ENCODE measurements at places on chromosomes 1 and 21.

DNA sequence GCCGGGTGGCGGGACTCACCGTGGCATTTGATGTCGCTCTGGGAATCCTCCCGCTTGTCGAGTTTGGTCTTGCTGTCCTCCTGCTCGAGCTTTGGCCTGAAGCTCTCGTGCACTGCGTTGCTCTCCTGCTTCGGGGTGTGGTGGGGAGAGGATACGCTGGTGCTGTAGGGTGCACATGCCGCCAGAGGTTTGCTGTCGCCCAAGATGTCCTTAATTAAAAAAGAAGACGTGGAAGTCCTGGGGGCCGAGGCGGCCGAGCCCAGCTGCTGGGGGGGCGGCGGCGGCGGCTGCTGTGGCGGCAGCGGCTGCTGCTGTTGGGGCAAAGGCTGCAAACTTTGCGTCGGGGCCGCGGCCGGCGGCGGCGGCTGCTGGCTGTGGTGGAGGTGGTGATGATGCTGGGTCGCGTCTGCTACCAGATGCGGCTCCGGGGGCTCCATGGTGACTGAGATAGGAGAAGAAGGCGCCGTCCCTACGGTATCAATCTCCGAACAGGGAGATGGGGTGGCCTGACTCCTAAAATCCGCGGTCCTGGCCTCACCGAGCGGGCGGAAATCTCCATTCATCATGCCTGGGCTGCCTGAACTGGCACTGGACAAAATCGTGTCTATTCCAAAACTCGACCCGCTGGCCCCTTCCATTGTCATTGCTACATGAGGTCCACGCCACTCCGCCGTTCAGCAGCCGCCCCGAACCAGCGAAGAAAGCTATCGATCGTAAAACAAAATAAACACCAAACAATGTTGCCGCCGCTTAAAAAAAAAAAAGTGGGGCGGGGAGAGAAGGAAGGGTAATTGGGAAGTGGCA lies at the start of gene BARHL2:
TSS of gene BARHL2 (minus strand) at position 751 of the 804 bp plus-strand sequence. CDS start at position 644, 107 bp downstream.
- DNase-seq: no peak

GRCh38 chr1:184388319-184388889 lies 1.6 kb downstream of the C1orf21 start:
- no peak for DNase-seq

GRCh38 chr21:28704746-28705145 lies 287.9 kb downstream of the LTN1 start:
- no peak for DNase-seq

- DNase-seq: no peak
Measured at GRCh38 chr1:18786149-18786548, 73.3 kb downstream of the TAS1R2 start.

- DNase-seq: no peak
Measured at GRCh38 chr1:18556364-18556763, 74.3 kb upstream of the PAX7 start.

DNA sequence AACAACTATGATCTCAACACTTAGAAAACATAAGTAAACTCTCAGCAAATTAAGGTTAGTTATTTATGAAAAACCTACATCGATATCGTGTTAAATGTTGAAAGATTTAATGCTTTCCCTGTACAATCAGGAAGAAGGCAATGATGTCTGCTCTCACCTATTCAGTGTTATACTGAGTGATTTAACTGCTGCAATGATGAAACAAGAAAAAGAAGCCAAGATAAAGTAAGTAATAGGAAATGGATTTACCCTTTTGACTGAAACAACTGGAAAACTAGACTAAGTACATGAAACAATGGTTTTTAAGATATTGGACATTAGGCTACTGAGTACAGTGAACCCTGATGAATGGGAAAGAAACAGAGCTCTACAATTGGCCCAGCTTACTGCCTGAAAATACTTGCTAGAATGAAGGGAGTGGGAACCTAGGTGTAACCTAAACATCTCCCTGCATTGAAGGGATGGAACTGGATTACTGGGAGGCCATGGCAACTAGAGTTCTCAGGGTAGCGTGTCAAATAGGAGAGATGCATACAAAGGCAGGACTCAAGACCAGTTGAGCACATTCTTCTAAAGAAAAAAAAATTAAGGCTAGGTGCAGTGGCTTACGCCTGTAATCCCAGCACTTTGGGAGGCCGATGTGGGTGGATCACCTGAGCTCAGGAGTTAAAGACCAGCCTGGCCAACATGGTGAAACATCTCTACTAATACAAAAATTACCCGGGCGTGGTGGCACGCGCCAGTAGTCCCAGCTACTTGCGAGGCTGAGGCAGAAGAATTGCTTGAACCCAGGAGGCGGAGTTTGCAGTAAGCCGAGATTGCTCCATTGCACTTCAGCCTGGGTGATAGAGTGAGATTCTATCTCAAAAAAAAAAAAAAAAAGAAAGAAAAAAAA lies 37.3 kb downstream of the SNRPE start:
- DNase-seq: no peak

GRCh38 chr1:241090798-241091197 lies 266.2 kb downstream of the RGS7 start:
- DNase-seq: no peak

GRCh38 chr1:100988121-100988520 lies 37.5 kb downstream of the DPH5 start:
- no peak for DNase-seq

GRCh38 chr1:217188280-217189237 lies 442.3 kb downstream of the GPATCH2 start:
- no peak for DNase-seq

DNA sequence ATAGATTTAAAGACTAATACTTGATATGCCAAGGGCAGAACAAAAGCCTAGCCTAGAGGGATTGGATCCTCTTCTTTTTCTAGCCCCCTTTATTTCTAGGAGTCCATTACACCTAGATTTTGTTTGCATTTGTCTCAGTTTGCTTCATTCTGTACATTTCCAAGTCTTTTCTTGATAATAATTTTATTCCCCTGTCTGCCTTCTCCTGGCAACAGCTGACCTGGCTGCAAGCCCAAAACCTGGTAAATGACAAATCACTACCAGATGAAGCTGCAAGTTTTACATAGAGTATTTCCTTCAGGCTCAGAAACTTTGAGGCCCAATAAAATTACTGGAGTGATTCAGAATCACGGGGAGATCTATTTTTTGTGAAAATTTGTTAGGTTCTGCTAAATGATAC lies 36.5 kb upstream of the LHX8 start:
- no peak for DNase-seq

GRCh38 chr1:12167493-12168429 lies 970 bp downstream of the TNFRSF1B start:
- no peak for DNase-seq

GRCh38 chr21:44935533-44935927 lies 4.3 kb upstream of the SLX9 start:
- DNase-seq: no peak
